Stimulated activated CD8-positive, alpha-beta memory T cell treated with anti-CD3 and anti-CD28 coated beads, Interleukin-15, amount 100 ng/mL, for 48 hours (primary cell): ENCODE measurements at places on chromosomes 12 and 14.

GRCh38 chr14:69299286-69300035 is 39.5 kb downstream of the GALNT16 start:
- no peak for DNase-seq

DNA sequence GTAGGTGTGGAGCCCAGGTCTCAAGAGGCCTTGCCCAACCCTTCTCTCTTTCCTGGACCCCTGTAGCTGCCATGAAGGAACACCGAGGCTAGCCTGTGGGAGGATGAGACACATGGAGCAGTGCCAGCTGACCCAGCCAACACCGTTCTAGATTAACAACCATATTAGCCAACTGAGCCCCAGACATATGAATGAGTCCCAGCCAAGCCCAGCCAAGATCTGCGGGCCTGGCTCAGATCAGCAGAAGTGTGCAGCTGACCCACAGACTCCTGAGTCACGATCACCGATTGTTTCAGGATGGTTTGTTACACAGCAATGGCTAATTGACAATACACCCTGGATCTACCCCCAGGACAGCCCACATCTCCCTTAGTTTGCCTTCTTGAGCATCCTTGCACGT is 82.1 kb downstream of the NTF3 start:
- DNase-seq: no peak

DNA sequence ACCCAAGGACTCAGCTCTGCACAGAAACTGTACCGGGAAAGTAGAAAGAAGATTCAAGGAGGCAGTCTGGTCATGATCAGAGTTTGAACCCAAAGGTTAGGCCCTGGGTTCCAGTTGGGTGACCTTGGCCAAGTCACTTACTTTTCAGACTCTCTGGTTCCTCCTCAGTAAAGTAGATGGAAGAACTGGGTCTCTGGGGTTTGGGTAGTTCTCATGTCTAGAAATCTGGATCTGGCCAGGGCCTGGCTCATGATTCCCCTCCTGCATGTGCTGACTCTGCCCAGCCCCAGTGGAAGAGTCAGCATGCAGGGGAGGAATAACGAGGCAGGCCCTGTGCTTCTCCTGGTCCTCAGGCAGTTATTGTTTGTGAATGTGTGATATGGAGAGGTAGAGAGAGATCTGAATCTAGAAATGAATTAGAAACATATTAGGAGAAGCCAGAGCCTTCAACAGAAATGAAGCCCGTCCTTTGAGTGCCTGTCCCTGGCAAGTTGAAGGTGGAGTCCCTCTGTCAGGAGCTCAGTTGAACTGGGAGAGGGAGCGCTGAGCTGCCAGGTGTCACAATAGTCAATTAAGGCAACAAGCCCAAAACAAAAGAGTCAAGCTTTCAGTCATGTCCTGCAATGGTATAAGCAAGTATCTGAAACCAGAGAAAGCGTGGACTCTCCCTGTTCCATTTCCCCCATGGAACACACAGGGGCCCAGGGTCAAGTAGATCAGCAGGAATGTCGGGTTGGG is 131.3 kb upstream of the HIF1A start:
- no peak for DNase-seq

GRCh38 chr14:20184181-20184580 is 6.5 kb upstream of the OR11G2 start:
- DNase-seq: no peak

DNA sequence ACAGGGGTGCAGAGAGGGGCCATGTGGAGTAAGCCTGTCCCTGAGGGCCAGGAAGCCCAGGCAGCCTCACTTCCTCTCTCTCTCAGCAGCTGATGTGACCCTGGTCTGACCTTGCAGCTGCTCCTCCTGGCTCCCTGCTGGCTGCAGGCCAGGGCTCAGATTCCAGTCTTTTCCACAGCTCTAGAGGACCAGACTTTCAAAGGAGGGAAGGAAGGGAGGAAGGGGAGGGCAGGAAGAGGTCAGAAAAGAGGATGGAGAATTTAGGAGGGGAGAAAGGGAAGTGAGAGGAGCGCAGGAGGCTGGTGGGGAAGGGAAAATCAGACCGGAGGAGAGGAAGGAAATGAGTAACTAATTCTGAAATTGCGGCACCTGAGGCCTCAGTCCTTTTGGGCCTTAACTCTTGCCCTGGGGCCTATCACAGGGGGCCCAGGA is 40.9 kb upstream of the VASH1 start:
- no peak for DNase-seq

DNA sequence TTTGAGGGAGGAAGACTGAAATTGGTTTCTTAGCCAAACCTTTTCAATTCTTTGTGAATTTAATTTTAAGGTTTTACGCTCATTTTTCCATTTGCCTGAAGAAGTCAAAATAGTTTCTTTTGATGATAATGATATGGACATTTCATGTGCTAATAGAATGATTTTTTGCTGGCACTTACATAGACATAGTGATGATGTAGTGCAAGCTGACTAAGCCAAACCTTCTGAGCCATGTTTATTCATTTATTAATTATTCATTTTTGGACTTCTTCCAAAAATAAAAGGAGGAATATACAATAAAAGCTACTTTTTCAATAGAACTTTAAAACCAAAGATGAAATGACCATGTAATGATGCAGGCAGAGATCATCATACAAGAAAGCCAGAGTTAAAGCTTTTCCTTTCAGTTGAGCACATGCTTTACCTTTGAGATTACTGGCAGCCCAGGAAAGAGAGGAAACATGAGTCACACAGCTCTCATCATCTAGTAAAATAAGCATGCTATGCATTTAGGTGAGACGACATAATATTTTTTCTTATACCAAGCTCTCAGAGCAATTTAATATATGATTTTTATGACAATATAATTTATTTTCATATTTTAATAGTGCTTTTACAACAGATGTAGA is 24.8 kb downstream of the KCNA1 start:
- no peak for DNase-seq

- no peak for DNase-seq
These were observed 90.2 kb downstream of the FUT8 start for GRCh38 chr14:65502676-65503124.

- no peak for DNase-seq
These were observed 183.5 kb upstream of the PLEKHG7 start for GRCh38 chr12:92519284-92519683.

- no peak for DNase-seq
These were observed 254.8 kb downstream of the ANO2 start for GRCh38 chr12:5690240-5690639.

DNA sequence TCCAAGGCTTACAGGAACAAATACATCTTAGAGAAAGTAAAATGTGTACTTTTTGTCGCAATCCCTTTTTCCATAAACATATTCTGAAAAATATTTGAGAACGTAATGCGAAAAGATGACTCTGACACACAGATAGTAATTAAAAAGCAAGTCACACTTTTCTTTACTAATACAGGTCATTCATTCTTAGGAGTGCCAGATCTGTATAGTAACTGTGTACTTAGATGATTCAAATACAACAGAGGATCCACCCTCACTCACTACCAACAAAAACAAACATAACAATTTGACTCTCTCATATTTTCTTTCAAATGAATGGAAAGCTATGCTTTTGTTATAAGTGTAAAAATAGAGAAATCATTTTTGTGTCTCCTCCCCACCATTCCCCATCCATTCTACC is 795.4 kb downstream of the SLC6A15 start:
- DNase-seq: no peak

- no peak for DNase-seq
These were observed 8.6 kb downstream of the GOLGA5 start for GRCh38 chr14:92802678-92803077.

- DNase-seq: no peak
These were observed 9.5 kb upstream of the MEG3 start for GRCh38 chr14:100816286-100816949.

- no peak for DNase-seq
These were observed 87.8 kb downstream of the KNTC1 start for GRCh38 chr12:122614839-122615238.

GRCh38 chr12:118187751-118188435 is 52.0 kb downstream of the PEBP1 start:
- DNase-seq: no peak

DNA sequence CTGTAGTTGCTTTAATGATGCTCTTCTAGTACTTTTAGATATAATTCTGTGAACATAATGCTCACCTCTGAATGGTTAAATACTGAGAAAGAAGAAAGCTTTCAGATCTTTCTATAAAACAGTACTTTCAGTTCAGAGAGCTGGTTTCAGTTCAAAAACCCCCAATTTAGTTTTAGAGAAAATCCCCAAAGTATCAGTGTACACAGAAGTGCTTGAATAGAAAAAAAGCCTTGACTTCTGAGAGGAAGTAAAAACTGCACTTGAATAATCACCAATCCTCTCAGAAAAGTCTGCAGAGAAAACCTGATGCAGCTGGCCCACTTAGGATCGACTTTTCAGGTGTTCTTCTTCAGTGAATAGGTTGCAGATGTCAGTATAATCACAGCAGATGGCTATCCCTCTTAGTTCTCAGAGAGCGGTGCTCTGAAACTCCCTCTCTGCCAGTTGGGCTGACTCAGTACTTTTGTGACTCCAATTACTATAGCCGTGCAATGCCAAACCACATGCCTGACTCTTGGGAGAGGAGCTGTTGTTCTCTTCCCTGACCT is 616.3 kb downstream of the LRFN5 start:
- no peak for DNase-seq
